ENCODE measurements at places on chromosomes 7 and 10.
A peak's percentile ranks its signal among the peaks of the same experiment; 100 is the strongest.

GRCh38 chr7:145398758-145399157, 562.9 kb upstream of the TPK1 start:
- DNase-seq, result no peak

- DNase-seq, result no peak
These were observed 52.1 kb upstream of the UBE3C start for GRCh38 chr7:157086508-157087187.

GRCh38 chr7:43612599-43613589, 30.0 kb downstream of the STK17A start:
- DNase-seq, result no peak

DNA sequence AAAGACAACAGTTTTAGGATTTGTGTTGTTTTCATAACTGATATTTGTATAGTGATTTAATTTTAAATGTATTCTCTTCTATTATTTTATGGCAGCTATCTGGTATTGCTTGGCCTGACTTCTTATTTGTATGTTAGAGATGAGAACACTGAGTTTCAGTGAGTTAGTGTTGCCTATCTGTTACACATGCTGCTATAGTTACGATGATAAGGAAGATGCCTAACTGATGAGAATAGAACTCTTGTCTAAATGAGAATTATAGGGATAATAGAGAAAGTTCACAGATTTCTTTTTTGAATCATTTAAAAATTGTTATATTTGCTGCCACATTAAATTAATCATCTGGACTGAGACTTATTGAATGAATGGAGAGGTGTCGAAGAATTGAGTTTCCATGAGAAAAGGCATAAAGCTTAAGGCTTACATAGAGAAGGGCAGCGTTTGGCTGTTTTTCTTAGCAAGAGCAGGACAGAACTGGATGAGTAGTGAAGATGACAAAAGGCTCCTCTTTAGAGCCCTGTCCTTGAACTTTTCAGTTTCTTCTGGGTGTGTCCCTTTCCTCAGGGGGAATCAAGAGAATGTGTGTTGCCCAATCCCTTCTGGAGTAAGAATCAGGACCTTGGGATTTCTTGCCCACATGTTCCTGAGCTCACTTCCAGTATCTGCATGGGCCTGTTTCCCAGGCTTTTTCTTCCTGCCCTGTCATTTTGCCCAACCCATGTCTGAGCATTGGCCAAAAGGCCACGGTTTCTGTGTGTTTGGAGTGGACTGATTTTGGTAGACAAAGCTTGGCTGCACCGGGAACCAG, 195.6 kb upstream of the CSTF2T start:
- no peak for DNase-seq

DNA sequence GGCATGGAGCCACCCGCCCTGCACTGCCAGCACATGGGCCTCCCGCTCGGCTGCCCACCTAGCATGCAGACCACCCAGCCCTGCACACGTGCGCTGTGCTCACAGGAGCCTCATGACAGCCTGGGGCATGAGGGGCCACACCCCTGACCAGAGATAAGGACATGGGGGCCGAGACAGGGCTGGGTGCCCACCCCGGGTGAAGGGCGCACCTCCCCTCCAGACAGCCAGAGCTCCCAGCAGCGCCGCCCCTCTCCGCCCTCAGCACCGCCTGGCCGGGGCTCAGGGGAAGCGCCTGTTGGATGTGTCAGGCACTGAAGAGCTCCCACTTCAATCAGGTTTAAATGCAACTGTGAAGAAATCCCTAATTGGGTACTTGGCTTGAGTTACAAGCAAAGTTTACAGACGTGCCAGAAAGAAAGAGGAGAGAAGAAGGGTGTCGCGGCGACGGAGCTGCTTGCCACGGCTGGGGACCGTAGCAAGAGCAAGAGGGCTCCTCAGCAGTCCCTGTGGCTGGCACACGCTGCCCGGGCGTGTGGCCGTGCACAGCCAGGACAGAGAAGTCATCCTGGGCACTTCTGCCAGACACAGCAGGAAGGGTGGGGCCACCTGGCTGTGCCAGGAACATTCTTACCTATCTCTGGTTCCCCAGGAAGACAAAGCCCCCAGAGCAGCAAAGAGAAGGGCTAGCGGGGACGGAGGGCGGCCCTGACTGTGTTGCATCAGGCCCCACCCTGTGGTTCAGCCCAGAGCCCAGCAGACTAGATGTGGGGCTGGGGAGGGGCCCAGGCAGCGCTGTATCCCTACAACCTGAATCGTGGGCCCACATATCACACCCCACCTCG, 247.4 kb downstream of the ELFN1 start:
- DNase-seq, result no peak

DNA sequence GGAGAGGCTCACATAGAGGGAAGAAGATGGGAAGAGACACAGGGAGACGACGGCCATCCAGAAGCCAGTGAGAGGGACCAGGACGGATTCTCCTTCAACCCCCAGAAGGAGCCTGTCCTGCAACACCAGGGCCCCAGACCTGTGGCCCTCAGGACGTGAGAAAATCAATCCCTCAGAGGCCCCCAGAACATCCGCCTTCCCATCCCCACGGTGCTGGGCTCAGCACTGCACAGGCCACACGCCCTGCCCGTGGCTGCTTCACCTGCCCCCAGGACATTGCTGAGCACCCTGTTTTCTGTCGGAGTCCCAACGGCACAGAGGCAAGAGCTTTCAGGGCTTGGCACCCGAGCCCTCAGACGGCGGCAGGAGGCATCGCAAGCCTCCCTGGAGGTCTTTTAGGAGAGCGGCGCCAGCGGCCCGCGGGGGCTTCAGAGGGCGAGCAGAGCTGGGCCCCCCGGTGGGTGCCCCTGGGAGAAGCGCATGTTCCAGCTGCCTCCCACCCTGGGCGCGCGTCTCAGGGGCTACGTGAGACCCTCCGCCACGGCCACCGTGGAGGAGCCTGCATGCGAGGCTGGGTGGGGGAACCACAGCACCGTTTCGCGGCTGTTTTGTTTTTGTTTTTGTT, 42.8 kb downstream of the PDGFA start:
- no peak for DNase-seq

- DNase-seq, result no peak
These were observed 57.9 kb downstream of the DNAJB9 start for GRCh38 chr7:108627476-108628051.

DNA sequence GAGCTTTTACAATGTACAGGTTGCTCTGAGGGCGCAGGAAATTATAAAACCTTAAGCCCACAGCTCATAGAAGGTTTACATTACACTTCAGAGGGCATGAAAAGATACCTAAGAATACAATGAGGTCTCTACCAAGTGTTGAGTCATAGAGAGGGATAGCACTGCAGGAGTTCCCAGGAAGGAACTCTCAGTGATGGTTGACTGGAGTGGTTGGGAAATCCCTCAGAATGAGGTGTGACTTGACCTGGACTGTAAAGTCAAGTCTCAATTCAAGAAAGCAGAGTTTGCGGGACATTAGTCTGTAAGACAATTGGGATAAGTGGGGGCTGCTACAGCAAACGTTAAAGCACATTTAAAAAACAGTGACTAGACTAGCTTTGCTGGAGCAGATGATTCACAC, 21.9 kb downstream of the TNKS2 start:
- no peak for DNase-seq

GRCh38 chr10:125982260-125982948, 86.0 kb downstream of the FANK1 start:
- peak; percentile 63 for DNase-seq

- DNase-seq, result no peak
These were observed 1.0 kb upstream of the KIAA1549 start for GRCh38 chr7:138982204-138982623.

DNA sequence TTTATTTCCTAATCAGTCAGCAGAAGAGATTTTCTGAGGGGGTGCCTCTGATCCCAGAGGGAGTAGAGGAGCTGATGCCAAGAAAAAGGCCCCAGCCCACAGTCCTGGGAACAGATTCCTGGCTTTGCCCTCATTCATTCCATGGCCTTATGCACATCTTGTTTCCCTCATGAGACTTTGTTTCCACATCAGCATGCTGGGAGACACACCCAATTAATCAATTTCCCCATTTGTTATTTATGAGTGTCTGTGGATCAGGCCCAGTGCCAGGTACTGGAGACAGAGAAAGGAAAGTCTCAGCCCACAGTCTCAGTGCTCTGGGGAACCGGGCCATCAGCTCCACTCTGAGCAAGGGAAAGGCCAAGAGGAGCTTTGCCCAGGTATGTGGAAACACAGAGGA, 496.2 kb upstream of the ZMIZ1 start:
- DNase-seq, result no peak

DNA sequence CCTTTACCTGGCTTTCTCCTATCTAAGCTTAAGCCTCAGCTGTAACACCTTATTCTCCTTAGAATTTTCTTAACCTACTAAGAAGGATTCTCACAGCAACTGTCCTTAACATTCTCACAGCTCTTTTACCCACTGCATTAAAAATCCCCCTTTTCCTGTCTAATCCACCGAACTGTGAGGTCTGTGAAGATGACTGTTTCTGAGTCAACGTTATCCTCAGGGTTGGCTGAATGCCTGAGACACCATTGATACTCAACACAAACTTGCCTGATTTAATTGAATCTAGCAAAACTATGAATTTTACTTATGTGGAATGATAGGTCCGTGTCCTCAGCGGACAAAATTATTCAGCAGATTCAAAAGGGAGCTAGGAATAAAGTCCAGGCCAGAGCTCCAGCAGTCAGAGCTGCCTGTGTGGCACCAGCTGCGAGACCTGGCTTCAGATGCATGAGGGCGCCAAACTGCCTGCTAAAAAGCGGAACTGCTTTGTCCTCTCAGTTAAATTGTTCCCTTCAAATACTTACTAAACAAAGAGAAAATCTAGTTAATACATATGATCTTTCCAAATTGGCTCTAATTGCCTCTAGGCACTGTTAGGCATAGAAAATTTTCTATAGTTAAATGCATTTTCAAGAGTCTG, 33.4 kb upstream of the VWDE start:
- DNase-seq, result peak; percentile 88

GRCh38 chr7:139659922-139660316, 117.9 kb downstream of the HIPK2 start:
- DNase-seq, result no peak
